ENCODE measurements at places on chromosomes 7 and 10.
A peak's percentile ranks its signal among the peaks of the same experiment; 100 is the strongest.

GRCh38 chr10:34423673-34424625 is 391.1 kb downstream of the PARD3 start:
- DNase-seq = no peak

- DNase-seq = no peak
Measured at GRCh38 chr7:130669085-130669700, 645 bp upstream of the COPG2 start.

- DNase-seq = no peak
Measured at GRCh38 chr10:390449-391100, 255.3 kb downstream of the ZMYND11 start.

DNA sequence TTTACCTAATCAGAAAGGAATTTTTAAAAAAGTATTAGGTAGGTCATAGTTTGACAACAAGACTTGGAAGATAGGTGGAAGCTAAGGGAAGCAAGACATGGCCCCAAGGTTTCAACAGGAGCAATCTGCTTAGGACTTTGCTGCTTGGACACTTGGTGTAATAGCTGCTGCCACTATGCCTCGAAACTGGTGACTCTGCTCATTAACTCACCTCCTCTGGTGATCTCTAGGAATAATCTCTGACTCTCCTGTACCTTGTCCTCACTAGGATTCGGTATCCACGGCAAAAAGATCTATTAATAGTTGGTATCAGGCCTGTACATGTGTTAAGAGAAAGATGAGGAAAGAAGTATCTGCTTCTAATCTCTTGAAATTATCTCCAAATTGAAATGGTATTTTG is 53.1 kb downstream of the PTEN start:
- no peak for DNase-seq

DNA sequence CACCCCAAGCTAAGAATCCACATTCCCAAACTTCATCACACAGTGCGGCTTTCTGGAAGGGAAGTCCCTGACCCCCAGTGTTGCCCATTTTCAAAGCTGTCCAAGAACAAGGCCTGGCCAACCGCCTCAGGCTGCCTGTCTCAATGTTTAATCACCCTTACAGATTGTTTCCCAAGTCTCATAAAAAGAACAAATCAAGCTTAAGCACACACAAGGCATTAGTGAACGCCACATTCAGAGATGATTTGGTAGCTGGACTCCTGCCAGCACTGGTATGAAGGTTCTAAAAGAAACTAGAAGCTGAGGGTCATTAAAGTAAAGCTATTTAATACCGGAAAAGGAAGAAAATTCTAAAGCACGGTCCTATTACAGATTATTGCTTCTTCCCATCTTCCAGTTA is 35.6 kb downstream of the C10orf90 start:
- DNase-seq = no peak

DNA sequence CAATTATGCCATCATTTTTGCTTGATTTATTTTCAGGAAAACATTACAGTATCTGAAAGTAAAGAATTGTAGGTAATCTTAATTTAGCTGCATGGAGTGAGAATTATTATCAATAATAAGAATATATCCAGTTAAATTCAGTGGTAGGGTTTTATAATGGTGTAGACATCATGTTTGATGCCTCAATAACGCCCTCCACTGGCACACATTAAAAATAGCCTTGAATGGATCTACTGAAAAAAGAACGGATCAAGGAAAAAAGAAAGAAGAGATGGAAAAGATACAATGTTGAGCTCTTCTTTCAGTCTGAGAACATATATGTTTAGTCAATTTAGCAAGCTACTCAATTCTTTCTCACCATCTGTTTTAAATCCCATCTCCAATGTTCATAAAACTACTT is 319.2 kb downstream of the CDC14C start:
- no peak for DNase-seq

DNA sequence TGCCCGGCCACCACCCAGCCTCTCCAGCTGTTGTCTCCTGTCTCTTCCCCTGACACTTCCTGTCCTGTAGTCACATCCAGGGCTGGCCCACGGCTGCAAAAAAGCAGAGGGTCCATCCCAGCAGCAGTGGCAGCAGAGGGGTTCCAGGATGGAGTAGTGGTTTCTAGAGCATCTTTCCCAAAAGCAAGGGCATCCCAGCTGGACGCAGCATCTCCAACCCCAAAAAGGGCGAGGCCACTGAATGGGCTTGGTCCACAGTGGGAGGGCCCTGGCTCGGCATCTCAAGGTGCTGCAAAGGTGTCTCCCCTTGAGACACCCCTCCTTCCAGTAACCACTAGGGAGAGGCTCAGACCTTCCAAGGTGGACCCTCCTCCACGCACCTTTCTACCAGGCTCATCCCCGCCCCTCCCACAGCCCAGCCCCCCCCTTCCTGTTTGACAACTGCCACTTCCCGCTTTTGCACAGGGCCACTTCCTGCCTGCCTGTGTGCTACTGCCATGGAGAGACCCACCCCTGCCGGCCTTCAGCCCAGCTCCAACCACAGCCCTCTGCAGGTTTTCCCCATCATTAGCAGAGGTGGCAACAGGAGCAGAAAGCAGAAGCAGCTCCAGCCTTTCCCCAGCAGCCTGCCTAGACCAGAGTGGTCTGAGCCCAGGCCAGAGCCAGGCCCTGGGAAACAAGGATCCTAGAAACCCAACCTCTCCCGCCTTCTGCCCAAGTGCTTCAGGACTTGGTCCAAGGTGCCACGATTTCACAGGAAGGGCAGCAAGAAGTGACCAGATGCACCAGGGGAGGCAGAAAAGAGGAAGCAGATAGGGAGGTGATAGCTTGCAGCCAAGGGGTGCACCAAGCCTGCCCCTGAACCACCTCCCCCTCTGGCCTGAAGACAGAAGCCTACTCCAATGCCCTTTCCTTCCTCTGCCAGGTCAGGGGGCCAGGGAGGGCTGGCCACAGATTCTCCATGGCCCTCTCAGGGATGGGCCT is 8.6 kb downstream of the CAMK2G start:
- DNase-seq = no peak

GRCh38 chr7:116395141-116395791 is 104.3 kb upstream of the CAV2 start:
- no peak for DNase-seq

DNA sequence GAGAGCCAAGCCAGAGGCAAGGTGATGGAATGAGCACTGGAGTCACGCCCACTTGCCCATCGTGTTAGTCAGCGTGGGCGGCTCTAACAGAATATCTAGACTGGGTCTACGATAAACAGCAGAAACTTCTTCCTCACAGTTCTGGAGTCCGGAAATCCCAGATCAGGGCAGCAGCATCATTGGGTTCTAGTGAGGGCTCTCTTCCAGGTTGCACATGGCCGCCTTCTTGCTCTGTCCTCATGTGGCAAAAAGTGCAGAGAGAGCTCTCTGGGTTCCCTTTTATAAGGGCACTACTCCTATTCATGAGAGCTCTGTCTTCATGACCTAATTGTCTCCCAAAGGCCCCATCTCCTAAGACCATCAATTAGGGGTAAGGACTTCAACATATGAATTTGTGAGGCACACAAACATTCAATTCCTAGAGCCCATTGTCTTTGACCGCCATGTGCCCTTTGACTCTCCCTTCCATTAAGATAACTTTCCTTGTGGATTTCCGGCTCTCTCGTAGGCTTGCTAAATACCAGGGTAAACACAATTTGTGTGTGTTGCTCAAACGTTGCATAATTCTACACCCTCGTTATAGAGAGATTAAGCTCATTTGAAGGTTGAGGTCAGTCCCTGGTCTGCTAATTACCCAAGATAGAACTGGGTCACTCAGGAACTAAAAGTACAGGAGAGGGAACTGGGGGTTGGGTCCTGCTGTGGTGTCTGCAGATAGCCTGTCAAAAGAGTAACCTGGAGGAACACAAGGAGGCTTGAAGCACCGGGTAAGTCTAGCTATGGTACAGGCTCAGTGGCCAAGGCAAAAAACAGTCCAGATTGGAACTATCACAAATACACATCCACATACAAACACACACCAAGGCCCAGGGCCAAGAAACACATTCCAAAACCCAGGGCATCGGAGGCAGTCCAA is 28.7 kb upstream of the USP6NL start:
- peak; percentile 36 for DNase-seq

DNA sequence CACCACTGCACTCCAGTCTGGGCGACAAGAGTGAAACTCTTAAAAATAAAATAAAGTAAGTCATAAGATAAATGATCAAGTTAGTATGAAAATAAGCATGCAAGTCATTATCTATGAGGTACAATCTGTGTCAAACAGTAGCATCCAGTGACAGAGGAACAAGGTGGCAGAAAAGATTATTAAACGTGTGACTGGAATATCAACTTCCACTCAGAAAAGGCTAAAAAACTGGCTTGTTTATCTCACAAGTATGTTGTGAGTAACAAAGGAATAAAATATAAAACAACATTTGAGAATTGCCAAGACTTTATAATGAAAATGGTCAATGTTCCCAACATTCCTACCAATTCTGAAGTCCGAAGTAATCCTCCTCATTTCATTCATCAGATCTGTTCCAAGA is 30.3 kb downstream of the ITGB1 start:
- no peak for DNase-seq

DNA sequence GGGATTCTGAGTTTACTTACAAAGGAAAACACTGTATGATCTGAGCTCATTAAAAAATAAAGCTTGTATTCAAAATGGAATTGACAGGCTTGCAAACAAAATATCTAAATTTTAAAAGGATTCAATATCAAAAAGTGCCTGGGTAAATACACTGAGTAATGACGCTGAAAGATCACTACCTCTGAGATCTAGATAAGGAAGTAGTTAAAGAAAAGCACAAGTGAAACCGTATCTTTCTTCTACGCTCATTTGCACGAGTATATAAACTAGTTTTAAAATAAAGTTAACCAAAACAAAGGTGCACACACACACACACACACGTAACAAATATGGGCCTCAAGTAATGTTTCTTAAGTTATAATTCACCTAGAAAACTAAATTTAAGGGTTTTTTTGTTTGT is 93.4 kb downstream of the SNX13 start:
- DNase-seq = no peak

GRCh38 chr7:136931169-136931867 is 62.9 kb downstream of the CHRM2 start:
- no peak for DNase-seq

DNA sequence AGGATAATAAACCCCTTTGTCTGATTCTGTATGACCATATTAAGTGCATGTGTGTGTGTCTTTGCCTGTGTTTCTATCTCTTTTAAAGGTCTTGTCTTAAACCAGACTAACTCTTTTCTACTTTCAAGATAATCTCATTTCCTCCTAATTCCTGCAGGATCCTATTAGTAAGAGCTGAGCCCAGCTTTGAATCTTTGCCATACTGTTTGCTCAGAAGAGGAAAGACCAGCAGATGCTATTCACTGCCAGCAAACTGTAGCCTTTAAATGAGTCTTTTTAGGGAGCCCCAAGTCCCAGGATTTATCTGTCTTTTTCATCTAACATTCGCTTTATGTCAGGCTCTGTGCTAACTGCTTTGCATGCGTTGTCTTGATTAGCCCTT is 2.9 kb downstream of the GPR158 start:
- no peak for DNase-seq

DNA sequence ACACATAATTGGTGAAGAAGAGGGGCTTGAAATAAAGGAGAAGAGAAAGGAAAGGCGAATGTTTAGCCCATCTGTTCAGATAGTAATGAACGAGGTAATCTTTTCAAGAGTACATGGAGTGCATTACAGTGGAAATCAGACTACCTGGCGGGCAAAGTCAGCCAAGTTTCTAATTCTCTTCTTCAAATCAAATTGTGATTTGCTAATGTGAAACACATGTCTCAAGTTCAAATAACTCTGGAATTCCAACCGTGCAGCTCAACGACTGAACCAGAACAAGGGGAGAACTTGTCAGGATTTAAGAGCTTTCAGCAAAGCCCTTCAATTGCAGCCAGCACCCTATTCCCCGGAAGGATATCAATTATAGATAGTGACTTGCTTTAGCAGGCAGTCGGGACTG is 216.9 kb downstream of the GLI3 start:
- no peak for DNase-seq

DNA sequence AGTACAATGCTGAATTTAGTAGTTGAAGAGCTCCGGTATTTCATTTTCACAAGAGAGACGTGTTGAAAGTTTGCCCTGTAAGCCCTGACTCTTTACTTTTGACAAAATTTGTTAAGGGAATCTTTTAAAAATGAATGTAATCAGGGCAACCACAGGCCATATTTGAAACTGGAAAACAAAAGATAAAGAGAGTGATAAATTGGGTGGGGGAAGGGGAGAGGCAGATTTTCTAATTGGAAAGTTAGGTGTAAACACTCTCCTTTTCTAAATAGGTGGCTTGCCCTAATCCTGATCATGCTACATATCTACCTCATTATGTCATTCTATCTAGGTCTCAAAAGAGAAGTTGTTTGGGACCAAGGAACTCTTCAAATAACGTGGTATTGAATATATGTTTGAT is 90.7 kb downstream of the CABCOCO1 start:
- no peak for DNase-seq

DNA sequence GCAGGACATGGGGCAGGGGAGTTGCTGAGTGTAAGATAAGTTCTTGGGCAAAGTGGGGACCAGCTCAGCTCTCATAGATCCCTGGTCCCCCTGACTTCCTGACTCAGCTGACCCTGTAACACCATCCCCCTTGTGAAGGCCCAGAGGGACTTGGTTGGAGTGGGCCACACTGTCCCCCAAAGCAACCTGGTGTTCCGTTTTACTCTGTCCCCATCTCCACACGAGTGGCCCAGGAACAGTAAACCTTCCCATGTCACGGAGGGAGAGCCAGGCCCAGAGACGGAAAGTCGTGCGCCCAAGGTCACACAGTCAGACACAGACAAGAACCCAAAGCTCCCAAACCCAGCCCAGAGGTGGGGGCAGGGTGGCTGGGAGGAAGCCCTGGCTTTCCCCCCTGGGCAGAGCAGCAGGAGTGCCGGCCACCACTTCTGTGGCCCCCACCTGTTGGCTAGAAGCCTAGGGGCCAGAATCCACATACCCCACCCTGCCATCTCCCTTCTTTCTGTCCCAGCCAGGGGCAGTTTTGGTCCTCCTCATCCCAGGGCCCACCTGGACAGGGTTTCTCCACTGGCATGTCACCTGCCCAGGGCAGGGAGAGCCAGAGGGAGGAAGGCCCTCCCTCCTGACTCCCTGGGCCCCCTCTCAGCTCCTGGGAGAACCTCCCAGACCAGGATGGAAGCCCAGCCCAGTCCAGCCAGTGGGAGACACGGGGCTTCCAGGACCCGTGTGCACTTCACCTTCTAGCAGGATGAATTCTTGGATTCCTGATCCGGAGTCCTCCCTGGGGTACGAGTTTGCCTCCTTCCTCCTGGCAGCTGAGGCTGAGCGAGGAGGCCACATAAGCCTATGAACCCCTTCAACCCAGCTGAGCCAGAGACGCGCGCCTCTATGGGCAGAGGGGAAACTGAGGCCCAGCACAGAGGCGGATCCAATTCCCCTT is 20.6 kb upstream of the VPS37D start:
- no peak for DNase-seq
